Neural crest cell (in vitro differentiated cells): ENCODE measurements at places on chromosomes 11 and 22. TPM values are rescaled to one million over a fixed set of nuclear protein-coding genes. Genes with fewer than 3 reads are reported as not detected.

DNA sequence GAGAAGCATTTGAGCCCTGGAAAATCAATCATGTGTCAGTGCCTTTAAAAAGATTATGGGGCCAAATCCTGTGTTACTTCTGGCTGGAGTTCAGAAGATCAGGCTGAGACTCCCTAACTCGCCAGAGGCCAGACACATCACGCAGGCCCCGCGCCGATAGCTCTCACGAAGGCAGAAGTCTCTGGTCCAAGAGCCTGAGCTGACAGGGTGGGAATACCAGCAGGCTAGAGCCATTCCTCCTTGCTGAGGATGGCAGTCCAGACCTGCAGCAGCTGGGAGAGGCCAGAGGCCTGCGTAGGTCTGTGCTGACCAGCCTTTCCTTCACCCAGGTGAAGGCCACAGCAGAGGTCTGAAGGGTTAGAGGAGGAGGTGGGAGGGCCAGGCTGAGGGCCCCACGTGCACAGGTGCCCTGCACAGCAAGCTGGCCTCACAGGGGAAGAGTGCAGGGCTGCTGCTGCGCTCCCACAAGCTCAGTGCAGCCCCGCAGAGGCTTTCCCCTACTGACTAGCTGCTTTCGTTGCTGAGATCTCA, 52.9 kb downstream of the ST14 start:
- DNase-seq: no peak

Gene TESMIN
- total RNA-seq: 4.2 and 6.8 TPM in 2 replicates

- no peak for DNase-seq
Measured at GRCh38 chr11:113859665-113860064, 15.7 kb downstream of the USP28 start.

- DNase-seq: no peak
Measured at GRCh38 chr11:128664317-128664716, 29.6 kb upstream of the FLI1 start.

GRCh38 chr22:40534379-40535188, 101.9 kb downstream of the MRTFA start:
- no peak for DNase-seq

GRCh38 chr22:44102856-44103255, 77.9 kb upstream of the PARVG start:
- DNase-seq: no peak
